ENCODE measurements at places on chromosomes 2 and 18.

- no peak for DNase-seq
Observed at GRCh38 chr2:70474256-70474848, 79.3 kb downstream of the TGFA start.

GRCh38 chr2:151774506-151774905 lies 40.2 kb upstream of the NEB start:
- DNase-seq: no peak

- DNase-seq: no peak
Observed at GRCh38 chr2:166181813-166182154, 54.0 kb upstream of the SCN1A start.

DNA sequence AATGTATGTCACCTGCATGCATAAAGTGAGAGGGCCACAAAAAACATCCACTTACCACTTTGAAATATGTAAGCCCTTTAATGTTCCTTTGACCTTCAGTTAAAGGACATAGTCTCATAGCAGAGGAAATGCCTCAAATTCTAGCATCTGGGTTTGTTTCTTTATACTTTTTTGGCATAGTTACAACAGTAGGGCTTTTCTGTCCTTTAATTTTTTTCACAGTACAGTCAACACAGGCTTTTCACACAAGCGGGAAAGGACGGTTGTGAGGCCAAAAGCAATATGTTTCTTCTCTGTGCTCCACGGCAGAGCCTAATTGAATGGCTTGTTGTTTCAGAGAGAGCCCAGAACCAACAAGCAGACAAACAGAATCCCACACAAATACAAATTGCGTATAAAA lies 57.6 kb downstream of the CRIM1 start:
- no peak for DNase-seq

GRCh38 chr2:190304404-190304803 lies 15.2 kb downstream of the HIBCH start:
- no peak for DNase-seq

DNA sequence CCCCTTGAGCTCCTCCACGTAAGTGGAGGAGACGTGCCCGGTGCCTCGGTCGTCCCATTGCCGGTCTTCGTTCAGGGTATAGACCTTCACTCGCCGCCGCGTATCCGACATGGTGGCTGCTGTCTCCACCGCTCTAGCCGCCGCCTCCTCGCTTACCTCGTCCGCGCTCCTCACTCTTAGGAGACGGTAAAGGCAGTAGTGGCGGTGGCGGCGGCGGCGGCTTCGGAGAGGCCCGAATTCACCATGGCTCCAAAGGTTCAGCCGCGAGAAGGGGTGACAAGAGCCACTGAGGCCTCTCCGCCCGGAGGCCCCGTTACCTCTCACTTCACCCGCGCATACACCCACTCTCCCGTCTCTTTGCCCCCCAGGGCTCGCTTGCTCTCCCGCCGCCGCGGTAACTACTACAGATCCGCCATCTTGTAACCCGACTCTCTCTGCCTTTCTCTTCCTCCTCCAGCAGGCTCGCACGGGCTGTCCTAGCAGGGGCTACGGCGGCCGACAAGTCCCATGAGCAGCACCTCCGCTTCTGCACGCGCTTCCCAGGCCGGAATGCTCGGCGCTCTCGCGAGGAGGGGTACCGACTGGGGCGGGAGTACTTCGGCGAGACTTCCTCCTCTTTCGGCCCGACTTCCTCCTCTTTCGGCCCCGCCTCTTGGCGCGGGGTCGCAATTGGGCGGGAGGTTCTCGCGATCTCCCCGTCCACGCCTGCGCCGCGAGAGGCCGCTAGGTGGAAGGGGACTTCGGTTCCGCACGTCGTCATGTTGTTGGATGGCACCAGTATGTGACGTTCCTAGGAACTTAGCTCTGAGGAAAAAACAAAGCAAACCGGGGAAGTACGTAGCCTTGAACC lies at the start of gene PPP4R3B:
PPP4R3B (minus strand) TSS at position 448 of the 850 bp plus-strand sequence; CDS start at position 111, 337 bp downstream.
- DNase-seq: peak; percentile 98

DNA sequence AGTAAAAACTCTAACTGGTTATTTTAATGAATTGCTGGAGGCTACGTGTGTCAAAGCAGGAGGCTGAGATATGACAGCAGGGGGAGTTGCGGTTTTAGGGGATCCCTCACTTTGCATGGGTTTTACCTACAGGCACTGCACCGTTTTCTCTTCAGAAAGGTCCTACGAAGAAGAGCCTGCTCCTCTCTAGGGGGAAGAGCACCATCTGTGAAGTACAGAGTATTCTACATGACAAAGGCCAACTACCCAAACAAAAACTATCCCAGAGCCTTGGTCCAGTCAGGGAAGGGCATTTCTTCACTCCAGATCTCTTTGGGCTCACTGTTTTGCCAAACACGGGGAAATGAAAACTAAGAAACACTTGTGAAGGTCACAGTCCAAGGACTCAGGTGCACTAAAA lies 696.7 kb upstream of the SOX11 start:
- no peak for DNase-seq

DNA sequence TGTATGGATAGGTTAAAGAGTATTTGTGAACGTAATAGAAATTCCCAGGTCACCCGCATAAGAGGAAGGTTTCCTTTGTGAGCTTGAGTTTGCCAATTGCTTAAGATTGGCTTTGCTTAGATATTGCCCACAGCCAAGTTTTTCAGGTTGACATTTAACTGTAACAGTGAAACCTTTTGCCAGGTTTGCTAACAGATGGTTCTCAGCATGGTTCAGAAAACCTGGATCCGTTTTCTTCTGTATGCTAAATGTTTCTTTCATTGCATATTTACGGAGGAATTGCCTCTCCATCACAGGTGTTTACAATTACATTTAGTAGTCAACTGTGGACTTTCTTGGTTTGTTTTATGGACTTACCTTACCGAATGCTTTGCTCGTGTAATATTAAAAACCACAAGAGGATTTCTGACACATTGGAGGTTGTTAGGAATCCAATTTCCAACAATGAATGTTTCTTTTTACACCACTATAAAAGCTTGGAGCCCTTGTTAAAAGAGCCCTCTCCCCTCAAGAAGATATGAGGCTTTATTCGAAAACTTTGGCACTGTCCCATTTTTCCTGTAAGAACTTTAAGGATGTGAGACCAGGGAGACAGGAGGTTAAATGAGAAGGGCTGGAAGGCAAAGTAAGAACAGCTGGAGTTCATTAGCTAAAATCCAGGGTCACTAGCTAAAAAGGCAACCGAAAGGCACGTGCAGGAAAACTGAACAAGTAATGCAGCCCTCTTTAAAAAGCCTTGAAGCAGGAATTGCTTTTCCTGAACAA lies 7.8 kb downstream of the CDK15 start:
- no peak for DNase-seq

DNA sequence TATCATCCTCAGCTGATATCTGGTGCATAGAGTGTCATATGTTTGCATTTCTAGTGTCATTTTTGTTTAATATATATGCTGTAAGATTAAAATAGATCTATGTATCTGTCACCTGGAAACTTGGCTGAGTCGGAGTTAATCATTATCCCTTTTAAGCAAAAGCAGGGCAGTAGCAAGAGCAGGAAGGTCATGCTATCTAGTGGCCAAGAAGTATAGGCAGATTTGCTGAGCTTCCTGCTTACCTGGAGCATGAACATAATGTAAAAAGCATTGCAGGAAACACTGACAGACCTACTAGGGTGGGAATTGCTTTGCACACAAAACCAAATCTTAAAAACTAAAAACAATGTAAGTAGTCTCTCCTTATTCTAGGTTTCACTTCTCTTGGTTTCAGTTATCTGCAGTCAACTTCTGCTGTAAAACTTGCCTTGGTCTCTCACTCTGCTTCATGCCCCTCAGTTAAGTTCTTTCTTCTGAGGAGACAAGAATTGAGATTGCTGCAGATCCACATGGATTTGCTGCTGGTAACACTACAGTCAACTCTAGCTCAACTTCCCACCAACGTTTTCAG lies 295.3 kb downstream of the CDH7 start:
- DNase-seq: no peak

- no peak for DNase-seq
Observed at GRCh38 chr2:141508086-141508752, 622.6 kb downstream of the LRP1B start.

- no peak for DNase-seq
Observed at GRCh38 chr2:460861-461260, 173.0 kb upstream of the ALKAL2 start.
